Vagina (tissue), 2 donors: ENCODE measurements at places on chromosomes 12 and 14.

DNA sequence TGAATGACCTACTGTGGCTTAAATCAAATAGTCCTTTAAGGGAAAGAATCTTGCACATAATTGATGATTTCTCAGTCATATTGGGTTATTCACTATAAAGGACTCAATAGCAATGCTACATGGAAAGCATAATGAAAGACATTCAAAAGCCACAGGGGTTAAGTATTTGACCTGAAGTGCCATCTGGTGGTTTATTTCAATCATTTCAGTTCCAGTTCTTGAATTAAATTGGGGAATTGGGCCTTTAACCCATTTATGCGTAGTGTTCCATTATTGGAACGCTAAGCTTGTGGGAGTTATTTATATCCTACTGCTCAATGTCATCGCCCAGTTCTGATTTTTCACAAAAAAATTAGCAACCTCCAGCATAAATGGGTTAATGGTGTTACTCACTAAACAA lies 41.3 kb upstream of the C12orf71 start:
- DNase-seq: no peak

DNA sequence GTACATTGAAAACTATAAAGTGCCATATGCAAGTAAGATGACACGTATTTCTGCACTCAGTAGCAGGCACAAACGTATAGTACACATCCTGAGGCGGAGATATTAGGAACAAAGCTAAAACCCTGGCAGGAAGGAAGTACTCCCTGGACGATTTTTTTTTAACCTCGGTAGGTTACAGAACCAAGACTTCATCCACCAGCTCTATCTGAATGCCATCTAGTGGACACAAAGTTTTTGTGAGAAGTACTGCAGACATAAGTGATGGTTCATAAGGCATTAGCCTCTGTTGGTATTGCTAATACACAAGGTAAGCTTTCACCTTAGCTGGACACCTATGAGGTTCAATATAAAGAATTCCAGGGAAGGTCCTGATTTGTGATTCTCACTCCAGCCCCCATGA lies 83.0 kb upstream of the CCDC196 start:
- no peak for DNase-seq

GRCh38 chr12:110205931-110206330 lies 75.1 kb upstream of the ATP2A2 start:
- DNase-seq: no peak

- DNase-seq: no peak
Measured at GRCh38 chr12:4270831-4271716, 2.5 kb upstream of the CCND2 start.

GRCh38 chr12:67018105-67018504 lies 251.1 kb upstream of the CAND1 start:
- no peak for DNase-seq

DNA sequence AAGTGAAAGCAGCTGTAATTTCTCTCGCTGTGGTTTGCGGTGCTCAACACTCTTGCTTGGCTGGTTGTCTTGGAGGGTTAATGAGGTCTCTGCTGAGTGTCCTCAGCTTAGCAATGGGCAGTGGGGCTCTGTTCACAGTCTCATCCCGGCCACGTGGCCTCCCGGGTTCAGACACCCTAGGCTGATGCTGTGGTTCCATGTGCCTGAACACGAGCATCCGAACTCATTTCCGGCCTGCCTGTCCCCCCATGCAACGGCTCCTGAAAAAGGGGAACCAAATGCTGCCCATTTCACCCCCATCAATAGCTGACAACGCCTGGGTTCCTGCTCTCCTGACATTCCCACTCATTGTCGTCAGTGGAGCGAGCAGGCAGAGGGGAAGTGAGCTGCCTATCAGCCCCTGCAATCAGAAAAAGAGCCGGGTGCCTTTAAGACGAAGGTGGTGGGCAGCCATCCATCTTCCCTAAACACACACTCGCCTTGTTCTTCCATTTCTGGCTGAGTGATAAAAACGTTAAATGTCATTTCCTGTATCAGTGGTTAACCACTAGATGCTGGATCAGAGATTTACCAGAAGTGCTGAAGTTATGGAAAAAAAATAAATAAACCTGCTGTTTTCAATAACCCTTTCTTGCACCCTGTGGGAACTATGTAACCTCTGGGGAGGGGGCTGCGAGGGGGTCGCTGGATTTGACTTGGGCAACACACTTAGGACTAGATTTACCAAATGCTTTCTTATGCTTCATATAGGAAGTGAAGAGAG lies 60.3 kb upstream of the BCL2L14 start:
- DNase-seq: no peak

- DNase-seq: no peak
Measured at GRCh38 chr12:105930557-105931503, 207.9 kb downstream of the NUAK1 start.

- no peak for DNase-seq
Measured at GRCh38 chr12:109302358-109302757, 6.7 kb downstream of the FOXN4 start.
